ENCODE measurements at places on chromosomes 2 and 18.

- DNase-seq: no peak
Measured at GRCh38 chr2:175621821-175622220, 380.2 kb downstream of the LNPK start.

- DNase-seq: peak; percentile 73
Measured at GRCh38 chr2:143551971-143552650, 422.9 kb downstream of the ARHGAP15 start.

- no peak for DNase-seq
Measured at GRCh38 chr2:6443061-6443823, 422.5 kb downstream of the CMPK2 start.

DNA sequence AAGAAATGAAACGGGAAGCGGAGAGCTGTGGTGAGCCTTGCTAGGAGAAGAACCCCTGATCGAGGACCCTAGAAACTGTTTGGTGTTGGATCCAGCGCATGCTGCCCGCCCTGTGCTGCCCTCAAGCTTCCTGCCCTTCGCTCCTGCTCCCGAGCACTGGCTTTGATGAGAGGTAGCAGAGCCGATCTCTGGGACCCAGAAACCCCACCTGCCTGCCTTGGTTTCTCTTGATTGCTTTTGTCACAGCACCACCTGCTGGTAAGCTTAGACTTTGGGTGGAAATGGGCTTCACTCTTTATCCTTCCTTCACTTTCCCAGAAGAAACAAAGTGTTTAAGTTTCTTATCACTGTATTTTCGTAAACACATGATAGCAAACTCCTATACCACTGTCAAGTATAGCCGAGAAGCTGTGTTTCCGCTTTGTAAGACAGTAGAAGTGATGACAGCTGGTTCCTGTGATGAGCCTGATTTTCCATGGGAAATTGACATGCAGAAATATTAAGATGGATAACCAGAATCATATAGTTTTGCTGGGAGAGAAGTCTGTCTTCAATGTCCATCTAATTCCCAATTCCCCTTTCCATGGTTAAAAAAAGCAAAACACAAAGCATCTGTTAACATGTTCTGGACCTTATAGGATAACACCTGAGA lies 267.4 kb downstream of the PHLPP1 start:
- DNase-seq: peak; percentile 55

DNA sequence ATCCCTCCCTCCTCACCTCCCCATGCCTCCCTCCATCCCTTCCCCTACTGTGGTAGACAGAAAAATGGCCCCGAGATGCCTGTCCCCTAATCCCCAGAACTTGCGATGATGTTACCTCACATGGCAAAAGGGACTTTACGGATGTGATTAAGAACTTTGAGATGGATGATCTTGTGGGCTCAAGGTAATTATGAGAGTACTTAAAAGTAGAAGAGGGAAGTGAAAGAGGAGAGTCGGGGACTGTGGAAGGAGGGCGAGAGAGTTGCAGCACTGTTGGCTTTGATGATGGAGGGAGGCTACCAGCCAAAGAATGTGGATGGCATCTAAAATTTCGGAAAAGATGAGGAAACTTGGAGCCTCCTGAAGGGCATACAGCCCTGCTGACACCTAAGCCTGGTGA lies 66.5 kb downstream of the AGAP1 start:
- DNase-seq: no peak

DNA sequence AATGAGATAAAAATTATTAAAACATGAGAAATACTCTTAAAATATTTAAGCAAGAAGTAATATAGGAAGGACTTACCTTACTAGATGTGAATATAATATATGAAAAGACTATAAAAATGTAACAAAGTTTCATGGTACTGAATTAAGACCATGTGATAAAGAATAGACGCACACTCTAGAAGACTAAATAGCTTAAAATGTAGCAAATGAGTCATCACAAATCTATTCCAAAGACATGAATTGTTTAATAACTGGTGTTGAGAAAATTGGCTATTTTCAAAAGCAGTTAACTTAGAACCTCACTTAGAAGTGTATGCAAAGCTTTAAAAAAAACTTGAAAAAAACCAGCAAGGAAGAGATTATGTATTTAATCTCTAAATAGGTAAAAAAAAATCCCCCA lies 64.1 kb downstream of the POLE4 start:
- DNase-seq: peak; percentile 72

- DNase-seq: no peak
Measured at GRCh38 chr18:4207383-4207985, 247.6 kb downstream of the DLGAP1 start.

DNA sequence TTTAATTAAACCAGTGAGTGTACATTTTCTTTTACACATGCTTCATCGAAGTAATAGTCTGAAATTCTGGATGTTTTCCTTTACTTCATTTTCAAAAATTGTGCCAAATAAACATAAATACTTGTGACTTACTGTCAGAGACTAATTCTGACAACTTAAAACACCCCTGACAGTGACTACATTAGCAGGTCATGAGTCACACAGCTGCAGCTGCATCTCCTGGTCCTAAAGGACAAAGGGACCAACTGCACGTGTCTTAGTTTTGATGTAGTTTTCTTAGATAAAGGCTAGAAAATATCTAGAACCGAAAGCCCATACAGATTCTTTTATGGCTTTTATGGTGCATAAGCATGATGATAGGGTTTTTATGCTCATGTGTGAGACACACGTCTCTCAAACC lies 29.6 kb upstream of the DSC3 start:
- no peak for DNase-seq

DNA sequence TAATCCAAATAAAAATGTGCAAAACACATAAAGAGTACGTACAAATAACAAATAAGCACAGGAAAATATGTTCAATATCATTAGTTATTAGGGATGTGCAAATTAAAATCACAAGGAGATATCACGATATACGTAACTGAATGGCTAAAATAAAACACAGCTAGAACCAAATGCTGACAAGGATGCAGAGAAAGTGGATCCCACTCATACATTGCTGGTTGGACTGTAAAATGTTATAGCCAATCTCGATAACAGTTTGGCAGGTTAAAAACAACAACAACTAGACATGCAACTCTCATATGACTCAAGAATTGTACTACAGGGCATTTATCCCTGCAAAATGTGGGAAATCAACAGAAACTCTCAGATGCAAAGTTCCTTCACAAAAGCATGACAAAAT lies 553.9 kb downstream of the ADCYAP1 start:
- no peak for DNase-seq

DNA sequence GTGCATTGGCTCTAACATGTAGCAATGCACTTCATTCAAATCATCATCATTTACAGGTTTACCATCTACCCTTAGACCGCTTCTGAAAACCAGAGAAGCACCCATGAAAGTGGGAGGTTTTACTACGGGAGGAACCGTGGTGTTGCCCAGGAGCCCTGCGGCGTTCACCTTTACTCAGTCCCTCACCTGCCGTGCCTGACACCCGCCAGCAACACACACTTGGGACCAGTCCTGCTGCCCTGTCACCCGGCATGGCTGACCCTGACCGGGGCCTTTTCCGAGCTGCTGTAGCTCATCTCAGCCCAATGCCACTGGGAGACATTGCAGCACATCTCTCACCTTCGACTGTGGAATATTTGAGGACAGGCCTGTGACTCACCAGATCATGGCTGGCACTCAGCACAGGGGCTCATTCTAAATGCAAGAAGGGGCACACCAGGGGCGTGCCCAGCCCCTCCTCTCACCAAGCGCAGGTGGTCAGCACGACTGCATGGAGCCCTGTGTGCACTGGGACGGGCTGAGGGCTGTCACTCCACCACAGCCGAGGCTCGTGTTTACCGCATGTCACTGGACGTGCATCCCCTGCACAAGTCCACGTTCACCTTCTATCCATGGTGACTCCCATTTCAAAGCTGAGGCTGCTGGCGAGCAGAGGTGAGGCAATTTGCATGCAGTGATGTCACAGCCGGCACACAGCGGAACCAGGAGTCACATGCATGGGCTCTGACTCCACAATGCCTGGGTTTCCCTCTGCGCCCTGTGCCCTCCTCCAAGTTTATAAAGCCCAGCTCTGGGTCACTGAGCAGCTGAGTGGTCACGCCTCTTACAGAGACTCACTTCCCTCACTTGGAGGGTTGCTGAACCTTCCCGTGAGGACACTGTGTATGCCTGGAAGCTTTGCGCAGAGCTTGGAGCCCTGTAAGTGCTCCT lies 76.7 kb upstream of the SNTG2 start:
- no peak for DNase-seq

GRCh38 chr18:48006415-48007175 lies 76.1 kb upstream of the SMAD2 start:
- DNase-seq: no peak

DNA sequence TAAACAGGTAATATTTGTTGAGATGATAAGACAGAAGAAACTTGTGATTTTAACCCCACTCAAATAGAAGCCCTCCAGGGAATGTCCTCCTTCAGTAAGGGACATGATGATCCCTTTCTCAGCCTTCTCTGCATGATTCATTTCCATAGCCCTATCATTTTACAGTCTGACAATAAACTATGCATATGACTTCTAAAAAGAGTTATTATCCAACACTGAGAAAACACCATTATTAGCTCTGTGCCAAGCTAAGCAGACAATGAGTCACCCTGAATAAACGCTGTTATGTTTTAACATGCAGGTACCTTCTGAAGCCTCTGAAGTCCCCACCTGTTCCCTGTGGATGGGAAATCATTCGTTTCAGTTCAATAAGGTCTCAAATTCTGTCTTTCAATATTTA lies 54.7 kb downstream of the DTNB start:
- peak; percentile 80 for DNase-seq

GRCh38 chr2:236574424-236575145 lies 5.0 kb downstream of the ACKR3 start:
- DNase-seq: no peak

GRCh38 chr2:46615986-46616485 lies 136.7 kb downstream of the TMEM247 start:
- peak; percentile 45 for DNase-seq

GRCh38 chr2:197241596-197241995 lies 69.0 kb downstream of the ANKRD44 start:
- DNase-seq: no peak

GRCh38 chr2:33220533-33220932 lies 255.9 kb upstream of the RASGRP3 start:
- peak; percentile 37 for DNase-seq

DNA sequence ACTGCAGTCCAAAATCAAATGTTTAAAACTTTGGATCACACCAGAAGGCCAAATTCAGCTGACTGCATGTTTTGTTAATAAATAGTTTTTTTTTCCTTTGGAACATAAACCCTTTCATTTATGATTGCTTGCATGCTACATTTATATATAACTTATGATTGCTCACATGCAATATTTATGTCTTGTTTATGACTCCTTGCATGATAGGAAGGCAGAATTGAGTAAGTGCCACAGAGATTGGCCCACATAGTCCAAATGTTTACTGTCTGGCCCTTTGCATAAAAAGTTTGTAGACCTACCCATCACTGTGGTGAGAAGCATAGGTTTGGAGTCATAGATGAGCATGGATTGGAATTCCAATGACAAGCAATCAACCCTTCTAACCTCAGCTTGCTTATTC lies 30.8 kb downstream of the WDFY1 start:
- DNase-seq: no peak

- peak; percentile 30 for DNase-seq
Measured at GRCh38 chr2:48113767-48114166, 207.5 kb upstream of the FBXO11 start.

- DNase-seq: peak; percentile 56
Measured at GRCh38 chr2:132651115-132652045, 18.6 kb downstream of the LYPD1 start.

GRCh38 chr18:77144451-77145118 lies 12.0 kb upstream of the MBP start:
- peak; percentile 32 for DNase-seq

Data from EH (cell line).